ENCODE measurements at places on chromosomes 1 and 21.

- no peak for DNase-seq
These were observed 34.3 kb downstream of the CASZ1 start for GRCh38 chr1:10762153-10762523.

GRCh38 chr1:245875581-245876261, 631.4 kb downstream of the SMYD3 start:
- no peak for DNase-seq

GRCh38 chr1:165512816-165513215, 31.0 kb upstream of the LRRC52 start:
- no peak for DNase-seq

GRCh38 chr1:1434131-1434823, 1.2 kb upstream of the VWA1 start:
- DNase-seq: no peak

GRCh38 chr1:167077128-167077867, 12.9 kb downstream of the GPA33 start:
- no peak for DNase-seq

DNA sequence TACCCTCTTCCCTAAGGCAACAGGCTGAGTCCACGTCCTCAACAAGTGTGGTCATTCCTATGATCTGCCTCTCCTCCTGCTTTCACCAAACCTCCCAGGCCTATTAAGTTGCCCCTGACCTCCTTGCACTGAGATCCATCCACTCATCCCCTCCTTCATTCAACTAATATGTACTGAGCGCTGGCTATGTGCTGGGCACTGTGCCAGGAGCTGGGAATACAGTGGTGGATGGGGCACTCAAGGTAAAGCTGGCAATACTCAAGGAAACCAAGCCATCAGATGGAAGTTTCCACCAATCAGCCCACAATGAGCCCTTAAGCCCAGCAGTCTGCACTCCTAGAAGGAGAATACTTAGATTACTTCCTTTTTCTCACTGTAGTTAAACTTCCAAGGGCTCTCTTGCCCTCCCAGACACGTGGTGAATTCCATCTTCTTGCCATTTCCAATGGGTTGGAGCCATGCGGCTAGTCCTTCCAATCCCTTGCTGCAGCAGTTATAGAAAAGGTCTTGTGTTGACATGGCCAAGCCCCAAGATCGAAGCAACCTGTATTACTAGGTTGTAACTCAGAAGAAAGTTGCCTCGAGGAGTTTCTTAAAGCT, 279.9 kb upstream of the RUNX1 start:
- no peak for DNase-seq

- DNase-seq: no peak
These were observed 201.6 kb upstream of the PTBP2 start for GRCh38 chr1:96519851-96520578.

DNA sequence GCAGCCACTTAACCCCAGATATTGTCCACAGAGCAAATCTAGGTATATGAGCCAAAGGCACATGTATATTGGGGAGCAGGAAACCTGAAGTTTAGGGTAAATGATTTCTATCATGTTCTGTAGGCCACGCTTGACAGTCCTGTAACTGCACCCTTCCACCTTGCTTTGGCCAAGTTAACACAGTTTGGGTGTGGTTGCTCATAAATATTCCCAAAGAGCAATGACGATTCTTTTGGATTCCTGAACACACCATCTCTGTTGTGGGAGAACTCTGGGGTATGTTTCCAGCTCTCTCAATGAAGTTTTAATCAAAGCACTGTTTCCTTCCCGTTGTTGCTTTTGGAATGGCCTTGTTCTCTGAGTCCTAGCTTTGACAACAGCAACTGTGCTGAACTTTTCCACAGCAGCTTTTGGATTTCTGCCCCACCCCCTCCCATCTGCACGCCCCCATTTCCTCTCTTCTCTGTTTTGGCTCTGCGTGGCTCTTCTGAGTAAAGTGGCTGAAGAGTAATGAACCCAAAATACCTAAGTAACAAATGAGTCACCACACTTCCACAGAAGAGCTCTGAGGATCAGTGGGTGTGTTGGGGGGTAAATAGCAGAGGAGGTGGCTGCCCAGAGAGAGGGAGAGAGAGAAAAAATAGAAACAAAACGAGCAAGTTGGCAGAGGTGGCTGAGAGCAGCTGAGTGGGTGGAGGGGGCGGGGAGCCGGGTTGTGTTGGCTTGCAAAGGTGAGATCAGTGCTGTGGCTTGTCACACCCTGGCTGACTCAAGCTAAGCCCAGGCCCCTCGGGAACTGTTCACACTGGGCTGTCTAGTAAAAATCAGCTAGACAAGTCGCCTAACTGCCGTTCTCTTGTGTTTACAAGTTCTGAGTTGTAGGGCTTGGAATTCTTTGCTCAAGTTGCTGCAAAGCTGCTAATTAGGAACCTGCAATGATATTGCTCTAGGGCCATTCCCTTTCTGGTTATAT, 26.9 kb upstream of the RAP1A start:
- DNase-seq: peak; percentile 87

DNA sequence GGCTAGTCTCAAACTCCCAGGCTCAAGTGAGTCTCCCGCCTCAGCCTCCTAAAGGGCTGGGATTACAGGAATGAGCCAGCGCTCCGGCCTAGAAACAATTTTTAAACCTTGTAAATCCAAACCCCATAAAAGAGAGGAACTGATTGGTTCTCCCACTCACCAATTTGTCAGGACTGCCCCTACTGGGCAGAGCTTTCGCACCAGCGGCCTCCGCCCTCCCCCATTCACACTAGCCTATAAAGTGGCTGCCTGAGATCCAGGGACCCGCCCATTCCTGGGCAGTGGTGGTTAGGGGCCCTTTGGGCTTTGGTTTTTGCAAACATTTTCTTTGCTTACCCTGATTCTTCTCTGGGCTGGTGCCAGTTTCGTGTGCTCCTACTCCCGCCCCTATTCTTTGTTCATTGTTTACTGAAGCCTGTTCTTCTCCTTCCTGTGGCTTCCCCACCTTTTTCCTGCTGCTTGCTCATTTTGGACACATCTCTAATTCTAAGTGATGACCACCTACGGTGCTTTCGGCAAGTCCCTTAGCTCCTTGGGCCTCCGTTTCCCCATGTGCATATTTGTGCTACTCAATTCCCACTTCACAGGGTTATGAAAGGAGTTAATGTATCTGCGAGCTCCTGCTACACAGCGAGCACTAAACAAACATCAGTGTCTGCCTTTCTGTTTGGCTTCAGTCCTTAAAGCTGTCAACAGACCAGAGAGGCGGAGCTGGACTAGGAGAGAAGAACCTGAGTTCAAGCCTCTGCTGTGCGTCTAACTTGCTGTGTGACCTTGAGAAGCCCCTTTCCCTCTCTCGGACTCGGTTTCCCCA, 39.8 kb upstream of the CLIC4 start:
- DNase-seq: no peak

DNA sequence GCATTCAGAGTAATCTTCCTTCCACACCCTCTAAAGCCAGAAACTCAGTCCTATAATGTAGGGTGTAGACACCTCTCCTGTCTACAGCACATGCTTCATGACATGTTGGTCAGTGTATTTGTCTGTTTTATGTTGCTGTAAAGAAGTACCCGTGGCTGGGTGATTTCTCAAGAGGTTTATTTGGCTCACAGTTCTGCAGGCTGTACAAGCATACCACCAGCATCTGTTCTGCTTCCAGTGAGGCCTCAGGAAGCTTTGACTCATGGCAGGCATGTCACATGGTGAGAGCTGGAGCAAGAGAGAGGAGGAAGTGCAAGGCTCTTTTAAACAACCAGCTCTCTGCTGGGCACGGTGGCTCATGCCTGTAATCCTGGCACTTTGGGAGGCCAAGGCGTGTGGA, 12.1 kb downstream of the PLOD1 start:
- no peak for DNase-seq

DNA sequence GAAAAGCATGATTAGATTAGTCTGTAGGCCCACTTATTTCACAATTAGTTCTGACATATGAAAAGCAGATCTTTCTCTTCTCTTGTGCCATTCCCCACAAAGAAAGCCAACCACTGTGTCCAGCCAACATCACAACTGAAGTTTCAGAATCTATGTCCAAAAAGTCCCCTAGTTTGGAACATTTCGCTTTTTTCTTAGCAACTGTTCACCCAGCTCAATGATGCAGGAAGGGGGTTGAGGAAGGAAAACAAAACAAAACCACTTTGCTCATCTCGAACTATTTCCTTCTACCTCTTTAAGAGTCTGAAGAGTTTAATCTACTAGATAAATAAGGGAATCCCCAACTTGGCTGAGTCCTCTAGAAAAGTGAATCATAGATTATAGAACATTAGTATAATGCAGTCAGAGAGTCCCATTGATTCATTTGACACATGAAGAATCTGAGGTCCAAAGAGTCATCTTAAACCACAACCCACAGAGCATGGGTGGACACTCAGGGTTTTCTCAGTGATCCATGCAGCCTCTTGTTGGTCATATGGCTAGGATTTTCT, 159.3 kb upstream of the SGIP1 start:
- no peak for DNase-seq

GRCh38 chr1:113784104-113784779, 25.0 kb upstream of the PHTF1 start:
- DNase-seq: no peak

DNA sequence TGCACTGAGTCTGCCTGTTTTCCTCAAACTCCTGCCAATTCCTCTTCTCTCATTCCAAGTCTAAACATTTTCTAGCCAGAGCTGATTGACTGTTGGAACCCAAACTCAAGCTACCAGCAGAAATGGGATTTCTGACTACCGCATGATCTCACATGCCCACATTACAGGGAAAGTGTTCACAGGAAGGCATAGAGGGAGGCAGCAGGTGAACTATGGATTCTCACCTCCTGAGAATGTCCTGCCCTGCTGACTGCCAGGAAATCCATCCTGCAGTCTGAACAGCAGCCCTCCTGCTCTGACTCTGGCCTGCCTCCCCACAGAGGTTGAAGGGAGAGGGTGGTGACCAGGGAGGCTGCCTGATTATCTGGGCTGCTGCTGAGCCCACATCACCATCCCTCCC, 22.5 kb downstream of the IQGAP3 start:
- DNase-seq: no peak

GRCh38 chr1:100536031-100536430, 1.9 kb upstream of the GPR88 start:
- DNase-seq: no peak

DNA sequence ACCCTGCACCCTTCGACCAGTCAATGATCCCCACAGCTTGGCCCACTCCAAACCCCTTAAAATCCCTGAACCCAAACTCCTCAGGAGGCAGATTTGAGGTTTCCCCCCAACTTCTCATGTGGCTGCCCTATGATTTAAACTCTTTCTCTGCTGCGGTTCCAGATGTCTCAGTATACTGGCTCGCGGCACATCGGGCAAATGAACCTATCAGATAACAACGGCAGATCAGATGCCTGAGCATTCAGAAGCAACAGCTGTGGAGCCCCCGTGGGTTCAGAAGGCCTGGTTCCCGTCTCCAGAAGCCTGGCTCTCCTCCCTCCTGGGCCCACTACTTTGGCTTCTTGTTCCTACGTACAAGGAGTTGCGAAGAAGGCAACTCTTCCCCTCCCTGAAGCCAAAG, 43.3 kb upstream of the H6PD start:
- no peak for DNase-seq

DNA sequence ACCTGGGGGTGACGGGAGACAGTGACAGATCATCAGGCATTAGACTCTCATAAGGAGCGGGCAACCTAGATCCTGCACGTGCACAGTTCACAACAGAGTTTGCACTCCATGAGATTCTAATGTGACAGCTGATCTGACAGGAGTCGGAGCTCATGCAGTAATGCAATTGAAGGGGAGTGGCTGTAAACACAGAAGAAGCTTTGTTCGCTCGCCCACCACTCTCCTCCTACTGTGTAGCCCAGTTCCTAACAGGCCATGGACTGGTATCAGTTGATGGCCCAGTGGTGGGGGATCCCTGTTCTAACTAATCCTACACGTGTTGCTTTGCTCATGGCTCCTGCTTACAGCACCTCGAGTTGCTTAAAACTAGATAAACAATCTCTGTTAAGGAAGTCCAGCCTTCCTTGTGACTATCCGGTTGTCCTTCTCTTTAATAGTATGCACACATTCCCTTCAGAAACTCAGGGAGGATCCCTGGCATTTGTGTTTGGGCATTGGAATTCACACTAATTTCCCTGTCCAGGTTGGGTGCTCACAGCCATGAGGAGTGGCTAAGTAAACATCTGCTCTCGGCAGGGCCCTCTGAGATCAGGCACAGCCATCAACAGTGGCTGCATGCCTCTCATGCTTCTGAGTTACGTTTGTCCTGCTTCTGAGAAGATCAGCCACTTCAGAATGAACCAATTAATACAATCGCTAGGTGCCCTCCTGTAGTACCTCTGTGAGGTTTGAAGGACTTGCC, 21.1 kb upstream of the F3 start:
- DNase-seq: no peak

- DNase-seq: no peak
These were observed 25.5 kb upstream of the SEC16B start for GRCh38 chr1:177995369-177995768.

GRCh38 chr1:233367057-233367803, 39.7 kb downstream of the MAP3K21 start:
- DNase-seq: no peak

GRCh38 chr1:117685936-117686806, 80.3 kb downstream of the TENT5C start:
- DNase-seq: no peak

DNA sequence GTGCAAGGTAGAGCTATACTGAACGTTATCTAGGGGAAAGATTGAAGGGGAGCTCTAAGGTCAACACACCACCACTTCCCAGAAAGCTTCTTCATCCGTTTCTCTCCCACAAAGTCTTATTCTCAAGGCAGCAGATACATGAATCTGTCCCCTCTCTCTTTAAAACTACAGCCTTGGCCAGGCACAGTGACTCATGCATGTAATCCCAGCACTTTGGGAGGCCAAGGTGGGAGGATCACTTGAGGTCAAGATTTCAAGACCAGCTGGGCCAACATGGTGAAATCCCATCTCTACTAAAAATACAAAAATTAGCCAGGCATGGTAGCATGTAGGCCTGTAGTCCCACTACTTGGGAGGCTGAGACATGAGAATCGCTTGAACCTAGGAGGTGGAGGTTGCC, 8.1 kb downstream of the CYP4X1 start:
- DNase-seq: no peak

DNA sequence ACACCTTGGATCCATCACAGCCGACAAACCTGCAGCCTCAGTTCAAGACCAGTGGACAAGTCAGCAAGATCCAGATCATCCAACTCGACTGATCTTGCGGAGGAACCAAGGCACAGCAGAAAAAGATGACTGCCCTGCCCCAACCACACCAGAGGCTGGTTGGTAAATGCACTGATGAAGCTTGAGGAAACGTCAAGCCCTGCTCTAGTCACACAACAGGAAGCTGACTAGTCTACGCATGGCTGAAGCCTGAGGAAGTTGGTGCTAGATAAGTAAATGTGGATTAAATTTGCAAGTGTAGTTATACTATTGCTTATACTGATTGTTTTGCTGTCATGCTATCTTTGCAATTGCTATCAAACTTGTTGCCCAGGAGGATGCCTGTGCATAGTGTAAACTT, 89.0 kb downstream of the LIPI start:
- DNase-seq: no peak

- DNase-seq: no peak
These were observed 1.9 kb downstream of the BTF3L4 start for GRCh38 chr1:52057876-52058415.

GRCh38 chr1:61198554-61198953, 116.2 kb downstream of the NFIA start:
- no peak for DNase-seq

- DNase-seq: no peak
These were observed 431.4 kb downstream of the NEGR1 start for GRCh38 chr1:71850936-71851335.

Measured in activated T-helper 1 cell treated with Interleukin-2 at 50 U/mL for 16 hours (primary cell).